Fibroblast of skin of right quadriceps (primary cell): ENCODE measurements at places on chromosomes 5 and 9.

DNA sequence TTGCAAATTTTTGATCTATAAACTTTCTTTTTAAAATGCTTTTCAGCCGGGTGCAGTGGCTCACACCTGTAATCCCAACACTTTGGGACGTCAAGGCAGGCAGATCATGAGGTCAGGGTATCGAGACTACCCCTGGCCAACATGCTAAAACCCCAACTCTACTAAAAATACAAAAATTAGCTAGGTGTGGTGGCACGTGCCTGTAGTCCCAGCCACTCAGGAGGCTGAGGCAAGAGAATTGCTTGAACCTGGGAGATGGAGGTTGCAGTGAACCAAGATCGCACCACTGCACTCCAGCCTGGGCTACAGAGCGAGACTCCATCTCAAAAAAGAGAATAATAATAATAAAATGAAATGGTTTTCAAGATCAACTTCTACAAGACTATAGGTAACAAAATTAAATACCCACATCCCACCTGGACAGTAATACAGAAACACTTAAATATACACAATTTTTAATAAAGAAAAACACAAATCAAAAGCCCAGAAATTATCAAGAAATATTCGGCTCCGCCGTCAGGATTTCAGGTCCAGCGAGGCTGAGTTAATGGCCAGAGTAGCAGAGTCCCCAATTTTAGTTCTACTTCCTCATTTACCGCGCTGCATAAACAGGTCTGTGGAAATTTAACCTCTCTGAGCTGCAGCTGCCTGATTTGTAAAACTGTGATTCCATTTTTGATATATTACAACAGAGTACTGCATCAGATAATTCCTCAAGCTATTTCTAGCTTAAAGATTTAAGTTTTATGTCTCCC lies 4.0 kb downstream of the TUT7 start:
- no peak for DNase-seq

- no peak for DNase-seq
Observed at GRCh38 chr5:14781106-14781505, 90.5 kb downstream of the ANKH start.

DNA sequence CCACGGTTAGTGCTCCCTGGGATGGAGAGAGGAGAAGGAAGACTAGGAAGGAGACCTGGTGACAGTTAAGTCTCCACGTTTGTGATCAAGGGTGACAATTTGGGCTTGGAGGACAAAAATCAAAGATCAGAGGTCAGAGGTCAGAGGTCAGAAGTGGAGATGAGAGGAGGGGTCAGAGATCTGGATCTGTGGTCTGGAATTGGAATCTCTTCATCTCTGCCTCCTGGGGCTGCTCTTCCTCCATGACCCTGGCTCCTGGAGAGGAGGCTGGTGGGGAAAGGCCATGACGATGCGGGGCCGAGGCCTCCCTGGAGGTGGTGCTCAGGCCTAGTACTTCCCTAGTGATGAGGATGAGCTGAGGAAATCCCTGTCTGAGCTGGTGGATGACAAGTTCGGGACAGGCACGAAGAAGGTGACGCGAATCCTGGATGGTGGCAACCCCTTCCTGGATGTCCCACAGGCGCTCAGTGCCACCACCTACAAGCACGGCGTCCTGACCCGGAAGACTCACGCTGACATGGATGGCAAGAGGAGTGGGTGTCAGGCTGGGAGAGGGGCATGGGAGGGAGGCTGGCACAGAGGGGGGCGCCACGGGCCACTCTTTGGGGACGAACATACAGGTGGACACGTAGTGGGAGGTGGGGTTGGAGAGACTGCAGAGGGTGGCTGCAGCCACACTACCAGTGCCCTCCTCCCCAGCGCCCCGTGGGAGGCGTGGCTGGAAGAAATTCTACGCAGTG lies 41.0 kb downstream of the PSD2 start:
- DNase-seq = no peak

DNA sequence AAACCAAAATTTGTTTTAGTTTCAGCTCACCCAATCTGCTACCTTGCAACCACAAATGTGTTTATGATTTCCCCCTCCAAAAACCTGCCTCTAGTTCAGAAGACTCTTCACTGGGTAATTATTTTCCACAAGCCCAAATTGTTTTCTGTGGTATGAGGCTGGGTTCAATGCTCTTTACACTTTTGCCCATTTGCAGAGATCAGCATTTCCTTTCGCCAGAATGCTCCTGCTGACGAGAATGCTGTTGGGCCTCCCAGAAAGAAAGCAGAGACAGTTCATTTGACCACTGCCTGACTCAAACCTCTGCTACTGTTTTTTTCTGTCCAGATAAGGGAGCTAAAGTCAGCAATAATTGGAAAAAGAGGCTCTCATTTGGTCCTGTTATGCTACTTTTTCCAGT lies 427.3 kb downstream of the PDE4D start:
- no peak for DNase-seq

- DNase-seq = no peak
Observed at GRCh38 chr9:92055624-92056023, 59.6 kb downstream of the SPTLC1 start.

DNA sequence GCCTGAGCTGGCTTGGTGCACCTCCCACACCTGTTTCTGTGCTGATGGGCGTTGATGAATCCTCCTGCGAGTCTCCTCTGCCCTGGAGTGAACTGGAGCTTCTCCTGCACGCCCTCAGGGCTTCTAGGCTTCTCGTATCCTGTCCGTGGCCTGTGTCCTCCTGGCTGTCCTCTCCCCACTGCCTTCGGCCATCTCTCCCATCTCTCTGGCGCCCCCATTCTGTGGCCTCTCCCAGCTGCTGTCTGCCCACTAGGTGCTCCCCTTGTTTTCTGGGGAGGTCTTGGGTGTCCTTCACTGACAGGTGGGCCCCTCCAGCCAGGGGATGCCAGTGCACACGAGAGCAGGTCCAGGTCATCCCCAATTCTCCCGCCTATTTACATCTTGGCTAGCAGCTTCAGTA lies 28.8 kb downstream of the AHRR start:
- DNase-seq = no peak

DNA sequence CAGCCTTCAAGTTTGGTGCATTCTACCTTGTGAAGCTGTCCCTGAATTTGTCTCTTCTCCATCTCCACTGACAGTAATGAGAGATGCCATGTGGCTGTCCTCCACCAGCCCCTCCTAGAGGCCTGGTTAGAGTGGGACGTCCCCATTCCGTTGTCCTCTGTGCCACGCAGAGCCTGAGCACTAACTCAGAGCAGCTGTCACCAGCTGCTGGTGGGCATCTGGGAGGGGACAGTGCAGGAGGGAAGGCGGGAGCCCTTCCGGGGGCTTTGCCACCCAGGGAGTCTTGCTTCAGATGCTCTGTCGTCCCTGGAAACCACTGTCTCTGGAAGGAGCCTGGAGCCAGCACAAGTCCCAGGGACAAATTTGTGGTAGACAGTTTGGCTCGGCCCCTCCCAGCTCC lies 78.6 kb downstream of the PDZD2 start:
- DNase-seq = no peak

- no peak for DNase-seq
Observed at GRCh38 chr9:72464857-72465592, 56.4 kb upstream of the TMC1 start.

DNA sequence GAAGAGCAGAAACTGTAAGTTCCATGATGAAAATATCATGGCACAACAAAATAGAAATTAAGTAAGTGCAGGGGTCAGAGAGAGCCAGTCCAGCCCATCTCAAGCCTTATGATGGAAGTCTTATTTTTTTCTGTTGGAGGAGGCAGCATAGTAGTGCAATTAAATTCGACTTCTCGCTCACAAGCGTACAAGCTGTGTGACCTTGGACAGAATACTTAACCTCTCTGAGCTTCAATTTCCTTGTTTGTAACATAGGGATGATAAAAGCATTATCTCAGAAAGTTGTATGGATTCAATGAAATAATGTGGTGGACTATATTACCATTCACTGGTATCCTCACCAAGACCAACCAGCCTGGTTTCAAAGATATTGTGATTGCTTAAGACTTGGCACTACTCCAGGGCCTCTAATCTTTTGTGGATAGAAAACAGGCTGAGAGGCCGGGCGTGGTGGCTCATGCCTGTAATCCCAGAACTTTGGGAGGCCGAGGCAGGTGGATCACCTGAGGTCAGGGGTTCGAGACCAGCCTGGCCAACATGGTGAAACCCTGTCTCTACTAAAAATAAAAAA lies 26.8 kb upstream of the MVB12B start:
- no peak for DNase-seq

- DNase-seq = no peak
Observed at GRCh38 chr9:36118706-36119105, 17.8 kb upstream of the GLIPR2 start.

DNA sequence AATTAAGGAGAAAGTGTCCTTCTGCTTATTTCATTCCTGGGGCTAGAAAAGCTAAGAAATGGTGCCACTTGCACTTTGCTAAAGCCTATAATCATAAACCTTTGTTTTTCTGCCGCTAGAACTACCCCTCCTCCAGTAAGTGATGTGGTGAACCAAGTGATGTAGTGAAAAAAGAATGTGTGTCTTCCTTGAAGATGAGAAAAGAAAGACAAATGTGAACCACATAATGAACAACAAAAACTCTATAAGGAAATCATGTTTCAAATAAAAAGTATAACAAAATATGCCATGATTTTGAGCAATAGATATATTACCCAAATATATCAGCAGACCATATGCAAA lies 179.0 kb upstream of the SGCD start:
- DNase-seq = peak; percentile 69

DNA sequence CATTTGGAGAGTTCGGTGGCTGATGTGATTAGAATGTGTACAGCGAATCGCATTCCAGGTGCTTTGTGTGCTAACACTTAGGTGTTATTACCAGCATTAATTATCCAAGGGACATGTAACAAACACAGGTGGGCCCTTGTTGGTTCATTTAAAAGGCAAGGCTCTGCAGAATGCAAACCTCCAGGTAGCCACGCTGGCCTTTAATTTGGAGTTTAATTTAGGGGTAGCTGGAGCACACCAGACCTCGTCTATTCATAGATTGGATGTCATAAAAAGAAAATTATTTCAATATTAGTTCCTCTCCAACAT lies 191.1 kb downstream of the MAT2B start:
- DNase-seq = no peak

- DNase-seq = peak; percentile 16
Observed at GRCh38 chr5:115524199-115524847, 20.3 kb downstream of the FEM1C start.

DNA sequence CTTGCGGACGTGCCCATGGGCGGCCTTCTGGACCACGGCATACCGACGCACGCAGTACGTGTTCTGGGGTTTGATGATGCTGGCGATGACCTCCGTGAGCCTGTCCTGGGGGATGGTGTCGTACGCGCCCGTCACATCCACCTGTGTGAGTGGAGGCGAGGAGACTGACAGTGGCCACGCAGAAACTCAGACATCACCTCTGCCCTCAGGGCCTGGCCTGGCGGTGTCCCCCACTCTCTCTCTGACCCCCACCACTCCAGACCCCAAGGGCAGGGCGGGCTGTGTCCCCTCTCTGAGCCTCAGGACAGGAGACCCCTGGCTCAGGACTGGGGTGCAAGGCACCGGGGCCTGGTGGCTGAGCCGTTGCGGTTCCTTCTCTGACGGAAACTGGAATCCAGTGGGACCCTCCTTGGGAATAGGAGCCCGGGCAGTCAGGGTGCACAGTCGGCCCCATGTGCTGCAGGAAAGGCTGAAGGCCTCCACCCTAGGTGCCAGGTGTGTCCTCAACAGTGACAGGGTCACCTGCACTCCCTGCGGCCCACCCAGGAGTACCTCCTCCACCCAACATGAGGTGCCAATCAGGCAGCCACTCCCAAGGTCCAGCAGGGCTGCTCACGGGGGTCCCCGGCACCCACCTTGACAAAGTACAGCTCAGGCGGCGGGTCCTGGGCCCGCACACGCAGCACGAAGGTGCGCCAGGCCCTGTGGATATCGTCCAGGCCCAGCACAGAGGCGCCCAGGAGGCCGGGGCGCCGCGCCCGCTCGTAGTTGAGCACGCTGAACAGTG lies 16.0 kb downstream of the TERT start:
- no peak for DNase-seq

- peak; percentile 67 for DNase-seq
Observed at GRCh38 chr9:22214497-22215031, 205.5 kb upstream of the CDKN2B start.

DNA sequence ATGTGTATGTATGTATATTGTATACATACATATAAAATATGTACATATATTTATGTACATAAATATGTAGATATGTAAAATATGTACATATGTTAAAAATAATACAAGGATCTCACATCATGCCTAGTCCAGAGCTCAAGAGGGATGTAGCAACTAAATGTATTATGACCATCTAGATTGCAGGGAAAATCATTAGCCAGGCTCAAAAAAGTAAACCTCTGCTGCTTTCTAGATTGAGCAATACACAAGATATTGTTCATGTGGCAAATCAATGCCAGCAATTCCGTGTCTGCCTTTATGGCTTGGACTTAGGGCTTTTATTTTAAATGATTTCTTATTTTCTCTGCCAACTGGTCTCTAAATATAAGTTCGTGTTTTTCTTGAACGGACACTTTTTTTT lies 65.2 kb downstream of the RAI14 start:
- no peak for DNase-seq

GRCh38 chr9:75504721-75505120 lies 385.8 kb upstream of the PCSK5 start:
- no peak for DNase-seq

DNA sequence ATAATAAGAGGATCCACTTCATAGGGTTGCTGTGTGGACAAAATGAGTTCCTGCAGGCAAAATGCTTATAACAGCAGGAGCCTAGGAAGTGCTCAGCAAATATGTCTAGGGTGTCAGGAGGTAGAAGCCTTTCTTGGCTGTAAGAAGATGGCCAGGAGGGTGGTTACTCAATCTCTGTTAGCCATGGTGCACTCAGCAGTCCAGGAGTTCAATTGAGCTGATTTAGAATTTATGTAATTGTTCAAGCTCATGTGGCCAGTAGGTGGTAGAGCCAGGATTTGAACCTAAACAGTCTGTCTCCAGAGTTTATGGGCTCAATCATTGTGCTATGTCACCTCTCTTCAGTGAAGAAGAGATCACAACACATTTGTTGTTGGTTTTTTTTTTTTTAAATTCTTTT lies 381.2 kb downstream of the KIF4B start:
- DNase-seq = no peak

- DNase-seq = no peak
Observed at GRCh38 chr5:32651638-32652037, 59.5 kb upstream of the NPR3 start.

DNA sequence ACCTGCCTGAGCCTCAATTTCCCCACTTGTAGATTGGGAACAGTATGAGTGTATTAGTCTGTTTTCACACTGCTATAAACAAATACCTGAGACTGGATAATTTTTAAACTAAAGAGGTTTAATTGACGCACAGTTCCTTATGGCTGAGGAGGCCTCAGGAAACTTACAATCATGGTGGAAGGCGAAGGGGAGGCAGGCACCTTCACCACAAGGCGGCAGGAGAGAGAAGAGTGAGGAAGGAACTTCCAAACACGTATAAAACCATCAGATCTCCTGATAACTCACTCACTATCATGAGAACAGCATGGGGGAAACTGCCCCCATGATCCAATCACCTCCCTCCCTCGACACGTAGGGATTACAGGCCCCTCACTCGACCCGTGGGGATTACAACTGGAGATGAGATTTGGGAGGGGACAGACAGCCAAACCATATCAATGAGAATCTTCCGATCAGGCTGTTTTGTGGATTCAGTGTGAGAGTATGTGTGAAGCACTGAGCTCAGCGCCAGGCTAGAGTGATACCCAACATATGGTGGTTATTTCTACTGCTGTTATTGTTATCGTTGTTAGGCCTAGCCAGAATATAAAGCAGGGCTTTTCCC lies 14.6 kb upstream of the LMX1B start:
- DNase-seq = no peak
